ENCODE measurements at places on chromosomes 3 and 15. TPM values are rescaled to one million over a fixed set of nuclear protein-coding genes. Genes with fewer than 3 reads are reported as not detected.

The NEK11 gene
- 3.8 TPM for polyA plus RNA-seq

The AHSG gene
- polyA plus RNA-seq: not detected

The SHISA5 gene
- polyA plus RNA-seq: 434 TPM

The DPPA4 gene
- polyA plus RNA-seq: not detected

The MAP6D1 gene
- not detected for polyA plus RNA-seq

The HTR3E gene
- not detected for polyA plus RNA-seq

The GXYLT2 gene
- not detected for polyA plus RNA-seq

The AMT gene
- 0.83 TPM for polyA plus RNA-seq

The SCAANT1 gene
- polyA plus RNA-seq: not detected

The CGNL1 gene
- not detected for polyA plus RNA-seq

Measured in CD4-positive, alpha-beta memory T cell (primary cell).